ENCODE measurements at places on chromosomes 11 and 22. TPM values are rescaled to one million over a fixed set of nuclear protein-coding genes. Genes with fewer than 3 reads are reported as not detected.

GRCh38 chr11:74474316-74474715 lies 7.0 kb upstream of the KCNE3 start:
- no peak for DNase-seq
- H3K4me1 ChIP-seq, result peaks cover 2% of the 10 kb centered on the region
- H3K27ac ChIP-seq, result no peak overlapping the region
- no peaks in the 10 kb centered on the region for H3K36me3 ChIP-seq
- no peak overlapping the region for H3K4me3 ChIP-seq

SLC22A25 gene
- not detected for polyA plus RNA-seq

CDCA5 gene
- polyA plus RNA-seq, result 16.3 TPM

DNA sequence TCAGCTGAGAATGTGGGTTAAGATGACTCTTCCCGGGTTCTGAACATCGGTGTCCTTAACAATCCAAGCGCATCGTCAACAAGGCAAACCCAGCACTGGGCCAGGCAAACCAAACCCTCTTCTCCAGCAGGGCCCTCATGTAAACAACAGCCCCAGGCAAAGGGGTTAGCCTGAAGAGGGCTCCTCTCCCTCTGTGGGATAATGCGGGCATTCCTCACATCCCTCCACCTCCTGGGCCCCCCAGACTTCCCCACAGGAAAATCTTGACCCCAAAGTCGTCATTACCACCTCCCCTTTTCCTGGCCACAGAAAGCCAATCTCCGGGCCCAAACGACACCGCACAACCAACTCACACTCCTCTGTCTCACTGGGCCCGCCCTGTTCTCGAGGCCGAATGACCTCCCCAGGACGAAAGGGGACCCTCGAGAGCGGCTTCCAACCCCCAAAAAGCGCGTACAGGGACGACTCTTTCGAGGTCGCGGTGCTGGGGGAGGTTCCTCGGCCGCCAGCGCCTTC lies 566 bp downstream of the DDB1 start:
- H3K36me3 ChIP-seq, result peaks cover 22% of the 10 kb centered on the region
- DNase-seq, result peak; percentile 51
- H3K4me3 ChIP-seq, result peak overlapping the region; percentile 93
- H3K4me1 ChIP-seq, result peaks cover 26% of the 10 kb centered on the region
- H3K27me3 ChIP-seq, result no peaks in the 10 kb centered on the region

JAM3 gene
- 56.8 TPM for polyA plus RNA-seq

GRCh38 chr11:126140201-126140925 lies 71.1 kb downstream of the RPUSD4 start:
- no peak for DNase-seq
- H3K4me3 ChIP-seq, result peak overlapping the region; percentile 43
- H3K27me3 ChIP-seq, result peaks cover 18% of the 10 kb centered on the region
- no peaks in the 10 kb centered on the region for H3K36me3 ChIP-seq
- peaks cover 33% of the 10 kb centered on the region for H3K4me1 ChIP-seq
- H3K27ac ChIP-seq, result peak overlapping the region; percentile 83

CHRNA10 gene
- polyA plus RNA-seq, result 1.1 TPM

- no peaks in the 10 kb centered on the region for H3K27me3 ChIP-seq
- no peak for DNase-seq
- peak overlapping the region; percentile 48 for H3K27ac ChIP-seq
- H3K36me3 ChIP-seq, result peaks cover 10% of the 10 kb centered on the region
- peaks cover 36% of the 10 kb centered on the region for H3K4me1 ChIP-seq
Observed at GRCh38 chr11:45856044-45856468, 8.8 kb downstream of the CRY2 start.

DNA sequence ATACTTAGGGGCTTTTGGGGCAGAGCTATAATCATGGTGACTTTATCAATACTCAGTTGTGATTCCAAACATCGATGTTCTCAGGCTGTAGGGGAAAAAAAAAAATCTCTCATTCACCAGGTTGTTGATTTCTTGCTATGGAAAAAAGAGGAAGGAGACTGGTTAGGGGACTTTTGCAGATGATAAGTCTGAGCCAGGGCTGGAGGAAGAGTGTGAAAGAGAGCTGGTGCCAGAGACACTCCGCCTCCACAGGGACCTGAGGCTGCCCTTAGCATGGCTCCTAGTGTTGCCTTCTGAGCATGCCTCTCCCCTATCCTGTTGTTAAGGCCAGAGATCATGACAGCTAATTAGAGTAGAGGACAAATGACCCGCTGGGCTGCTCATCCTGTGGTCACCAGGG lies 16.9 kb downstream of the UPB1 start:
- peaks cover under 1% of the 10 kb centered on the region for H3K4me1 ChIP-seq
- H3K4me3 ChIP-seq, result no peak overlapping the region
- no peaks in the 10 kb centered on the region for H3K27me3 ChIP-seq
- DNase-seq, result no peak

DNA sequence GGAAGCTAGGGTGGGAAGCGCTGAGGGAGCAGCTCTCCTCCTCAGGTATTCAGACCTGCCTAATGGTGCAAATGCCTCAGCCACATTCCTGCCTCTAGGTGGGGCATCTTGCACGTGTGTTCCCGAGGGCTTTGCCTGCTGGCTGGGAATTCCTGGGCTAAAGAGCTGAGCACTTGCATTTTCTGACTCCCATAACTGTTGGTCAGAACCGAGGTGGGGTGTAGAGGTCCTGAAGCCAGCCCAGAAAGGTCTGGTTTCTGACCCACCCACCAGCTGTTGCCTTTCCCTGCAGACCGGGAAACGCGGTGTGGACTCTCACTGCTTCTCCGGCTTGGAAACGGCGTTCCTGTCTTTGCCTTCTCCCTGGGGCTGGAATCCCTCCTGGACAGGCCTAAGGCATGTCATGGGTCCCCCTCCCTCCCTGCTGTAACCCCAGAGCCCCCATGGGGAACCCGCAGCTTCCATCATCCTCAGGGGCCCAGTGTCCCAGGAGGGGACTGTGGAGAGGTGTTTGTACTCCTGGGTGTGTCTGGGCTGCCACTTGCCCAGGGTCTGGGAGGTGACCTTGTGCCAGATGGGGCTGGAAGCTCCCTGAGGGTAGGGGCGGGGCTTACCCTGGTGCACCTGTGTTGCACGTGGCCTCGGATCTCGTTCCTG lies 24.0 kb upstream of the SMIM38 start:
- H3K27me3 ChIP-seq, result no peaks in the 10 kb centered on the region
- no peak overlapping the region for H3K4me3 ChIP-seq
- peak; percentile 70 for DNase-seq
- H3K36me3 ChIP-seq, result no peaks in the 10 kb centered on the region
- H3K27ac ChIP-seq, result no peak overlapping the region

DNA sequence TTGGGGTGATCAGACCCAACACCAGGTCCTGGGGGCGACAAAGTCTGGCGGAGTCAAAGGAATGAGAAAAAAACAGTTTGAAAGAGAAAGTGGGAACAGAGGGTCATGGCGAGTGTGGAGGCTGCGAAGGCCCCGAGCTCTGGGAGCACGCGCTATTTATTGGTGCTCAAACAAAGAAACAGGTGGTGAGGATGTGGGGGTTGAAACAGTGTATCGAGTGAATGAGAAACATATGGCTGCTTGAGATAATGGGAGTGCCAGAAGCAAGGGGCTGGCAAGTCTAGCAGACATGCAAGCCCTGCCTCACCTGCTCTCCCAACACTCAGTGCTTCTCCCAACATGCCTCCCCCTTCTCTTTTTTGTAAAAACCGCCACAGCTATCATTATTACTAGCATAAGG lies 7.8 kb upstream of the DUSP18 start:
- H3K4me1 ChIP-seq, result peaks cover 25% of the 10 kb centered on the region
- no peak overlapping the region for H3K4me3 ChIP-seq
- no peak for DNase-seq
- H3K36me3 ChIP-seq, result no peaks in the 10 kb centered on the region
- no peaks in the 10 kb centered on the region for H3K27me3 ChIP-seq
- H3K27ac ChIP-seq, result no peak overlapping the region

ACRV1 gene
- not detected for polyA plus RNA-seq

GRCh38 chr11:128628325-128628673 lies 40.9 kb upstream of the ETS1 start:
- no peak overlapping the region for H3K27ac ChIP-seq
- DNase-seq, result no peak
- no peaks in the 10 kb centered on the region for H3K36me3 ChIP-seq
- H3K4me1 ChIP-seq, result peaks cover 14% of the 10 kb centered on the region
- H3K27me3 ChIP-seq, result no peaks in the 10 kb centered on the region

GRCh38 chr11:44083906-44084305 lies 11.6 kb upstream of the EXT2 start:
- H3K36me3 ChIP-seq, result peaks cover 3% of the 10 kb centered on the region
- H3K4me1 ChIP-seq, result no peaks in the 10 kb centered on the region
- no peak for DNase-seq
- H3K4me3 ChIP-seq, result no peak overlapping the region

DNA sequence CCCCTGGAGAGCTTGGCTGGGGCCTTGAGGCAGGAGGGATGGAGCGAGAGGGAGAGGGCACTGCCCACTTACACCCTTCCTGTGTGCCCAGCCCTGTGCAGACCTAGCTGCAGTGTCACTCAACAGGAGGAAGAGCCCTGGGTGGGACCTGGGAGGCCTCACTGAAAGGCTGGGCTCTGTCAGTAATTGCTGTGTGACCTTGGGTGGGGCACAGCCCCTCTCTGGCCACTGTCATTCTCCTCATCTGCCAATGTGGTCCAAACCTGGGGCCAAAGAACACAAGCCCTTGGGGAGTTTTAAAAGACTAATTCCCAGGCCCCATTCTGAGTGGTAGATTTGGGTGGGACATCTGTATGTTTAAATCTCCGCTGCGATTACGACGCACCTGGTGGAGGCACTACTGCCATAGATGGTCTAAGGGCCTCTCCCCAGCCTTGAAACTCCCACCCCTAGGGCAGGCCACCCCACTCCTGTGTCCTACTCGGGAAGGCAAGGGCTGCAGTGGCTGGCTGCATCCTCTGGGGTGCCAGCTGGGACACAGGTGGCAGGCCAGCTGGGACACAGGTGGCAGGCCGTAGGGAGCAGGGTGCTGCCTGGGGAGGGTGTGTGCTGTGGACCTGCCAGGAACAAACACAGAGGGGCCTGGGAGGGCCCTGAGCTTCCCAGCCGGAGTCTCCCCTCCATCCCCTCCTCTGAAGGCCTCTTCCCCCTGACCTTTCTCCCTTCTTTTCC lies 12.3 kb upstream of the SOX10 start:
- DNase-seq, result no peak
- H3K27me3 ChIP-seq, result no peaks in the 10 kb centered on the region
- no peaks in the 10 kb centered on the region for H3K4me1 ChIP-seq
- no peak overlapping the region for H3K27ac ChIP-seq
- H3K36me3 ChIP-seq, result no peaks in the 10 kb centered on the region

DNA sequence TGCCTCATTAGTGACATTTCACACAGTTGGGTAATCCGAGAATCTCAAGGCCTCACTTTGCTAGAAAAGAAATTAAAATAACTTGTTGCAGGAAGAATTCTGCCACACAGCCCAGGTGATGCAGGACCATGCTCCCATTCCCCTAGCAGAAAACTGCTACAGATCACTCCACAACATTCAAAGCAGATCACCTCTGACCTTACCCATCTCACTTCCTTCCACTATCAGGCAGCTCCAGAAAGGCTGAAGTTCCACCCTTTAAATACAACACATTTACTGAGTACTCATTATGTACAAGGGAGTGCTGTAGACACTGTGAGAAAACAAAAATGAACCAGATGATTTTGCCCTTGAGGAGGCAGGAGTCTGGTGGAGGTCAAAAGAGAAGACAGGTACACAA lies 231.0 kb downstream of the TTC28 start:
- peaks cover 2% of the 10 kb centered on the region for H3K4me1 ChIP-seq
- H3K36me3 ChIP-seq, result no peaks in the 10 kb centered on the region
- no peak overlapping the region for H3K4me3 ChIP-seq
- no peak for DNase-seq
- H3K27ac ChIP-seq, result no peak overlapping the region
- H3K27me3 ChIP-seq, result no peaks in the 10 kb centered on the region

DNA sequence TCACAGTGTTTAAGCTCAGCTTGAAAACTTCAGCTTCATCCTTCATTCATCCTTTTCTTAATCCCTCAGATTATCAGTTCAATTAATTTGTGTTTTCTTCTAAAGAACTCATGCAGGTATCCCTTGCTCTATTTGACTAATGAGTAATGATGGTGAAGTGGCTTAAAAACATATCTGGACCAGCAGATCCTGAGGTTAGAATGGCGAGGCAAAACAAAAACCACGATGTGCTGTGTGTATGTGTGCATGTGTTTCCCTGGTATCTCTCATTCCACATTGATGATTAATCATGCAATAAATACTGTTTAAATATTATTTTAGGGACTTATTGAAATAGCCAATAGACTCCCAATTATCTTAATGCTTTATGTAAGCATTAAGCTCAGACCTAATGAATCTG lies 437.0 kb downstream of the DYNC2H1 start:
- H3K36me3 ChIP-seq, result no peaks in the 10 kb centered on the region
- no peaks in the 10 kb centered on the region for H3K27me3 ChIP-seq
- peaks cover 6% of the 10 kb centered on the region for H3K4me1 ChIP-seq
- H3K4me3 ChIP-seq, result no peak overlapping the region
- H3K27ac ChIP-seq, result no peak overlapping the region

UBE2L6 gene
- 65.9 TPM for polyA plus RNA-seq

TEX54 gene
- not detected for polyA plus RNA-seq

GRCh38 chr22:45696227-45696626 lies 24.6 kb downstream of the ATXN10 start:
- H3K4me1 ChIP-seq, result no peaks in the 10 kb centered on the region
- H3K27ac ChIP-seq, result no peak overlapping the region
- no peaks in the 10 kb centered on the region for H3K27me3 ChIP-seq
- H3K36me3 ChIP-seq, result peaks cover 37% of the 10 kb centered on the region
- no peak for DNase-seq
- H3K4me3 ChIP-seq, result no peak overlapping the region

CD3E gene
- polyA plus RNA-seq, result not detected

DNA sequence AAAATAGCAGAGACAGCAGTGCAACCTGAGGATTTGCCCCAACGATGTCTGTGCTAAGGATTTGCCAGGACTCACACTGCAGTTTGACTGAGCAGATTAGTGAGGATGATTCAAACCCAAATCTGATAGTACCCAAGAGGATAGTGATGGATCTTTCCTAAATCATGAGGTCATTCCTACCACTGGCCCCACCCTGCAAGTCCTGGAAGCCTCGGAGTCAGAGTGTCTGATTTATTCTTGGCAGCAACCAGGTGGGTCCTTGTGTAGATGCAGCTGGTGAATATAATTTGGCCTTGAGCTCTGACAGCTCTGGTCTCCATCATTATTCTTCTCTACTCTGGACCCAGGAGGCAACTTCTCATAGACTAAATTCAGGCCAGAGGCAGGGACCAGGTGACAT lies 179.3 kb upstream of the RAG2 start:
- H3K4me3 ChIP-seq, result no peak overlapping the region
- no peaks in the 10 kb centered on the region for H3K36me3 ChIP-seq
- 0 out of 2 replicates have a peak, but pooled peaks cover 4% of the 10 kb centered on the region for H3K4me1 ChIP-seq
- DNase-seq, result no peak
- no peak overlapping the region for H3K27ac ChIP-seq

DNAJB7 gene
- polyA plus RNA-seq, result not detected

- H3K27me3 ChIP-seq, result no peaks in the 10 kb centered on the region
- no peaks in the 10 kb centered on the region for H3K36me3 ChIP-seq
- no peak overlapping the region for H3K4me3 ChIP-seq
- H3K27ac ChIP-seq, result no peak overlapping the region
Observed at GRCh38 chr11:59822989-59823566, 12.5 kb upstream of the MRPL16 start.

Data from SK-N-SH (cell line).